ENCODE measurements at places on chromosomes 5 and 9. TPM values are rescaled to one million over a fixed set of nuclear protein-coding genes. Genes with fewer than 3 reads are reported as not detected.

- no peak for ATAC-seq
Measured at GRCh38 chr5:178367736-178368120, 135.1 kb upstream of the PHYKPL start.

DNA sequence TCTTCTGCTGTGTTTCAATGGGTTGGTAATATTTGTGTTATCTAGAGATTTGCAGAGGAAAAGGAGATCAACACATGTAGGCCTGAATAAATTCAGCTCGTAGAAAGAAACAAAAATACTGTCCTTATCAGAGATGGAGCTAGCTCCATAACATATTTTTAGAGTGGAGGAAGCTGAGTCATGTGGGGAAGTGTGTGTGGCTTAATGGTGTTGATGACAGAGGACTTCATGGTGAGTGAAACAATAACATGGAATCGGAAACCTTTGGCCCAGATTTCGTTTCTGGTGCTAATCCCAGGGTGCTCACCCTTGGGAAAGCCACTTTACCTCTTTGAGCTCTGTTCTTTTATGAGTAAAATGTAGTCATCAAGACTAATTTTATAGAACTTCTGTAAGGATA is 825.0 kb downstream of the TLR4 start:
- ATAC-seq, result no peak

DNA sequence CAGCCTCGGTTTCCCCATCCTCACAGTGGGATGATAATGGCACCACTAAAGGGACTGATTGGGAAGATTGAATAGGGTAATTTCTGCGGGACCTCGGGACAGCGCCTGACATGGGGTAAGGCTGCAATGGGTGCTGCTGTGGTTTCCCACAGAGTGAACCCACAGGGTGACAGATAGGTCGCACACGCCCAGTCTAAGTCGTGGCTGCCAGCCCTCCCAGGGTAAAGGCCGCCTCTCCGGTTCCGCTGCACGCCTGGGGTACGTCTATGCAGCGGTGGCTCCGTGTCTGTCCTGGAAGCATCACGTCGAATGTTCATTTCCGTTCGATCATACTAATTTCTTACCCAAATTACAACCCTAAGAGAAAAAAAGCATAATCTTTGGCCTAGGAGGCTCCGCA is 631 bp downstream of the CFAP77 start:
- ATAC-seq, result peak; percentile 28

- no peak for ATAC-seq
Measured at GRCh38 chr9:78363221-78363620, 66.3 kb downstream of the PSAT1 start.

DNA sequence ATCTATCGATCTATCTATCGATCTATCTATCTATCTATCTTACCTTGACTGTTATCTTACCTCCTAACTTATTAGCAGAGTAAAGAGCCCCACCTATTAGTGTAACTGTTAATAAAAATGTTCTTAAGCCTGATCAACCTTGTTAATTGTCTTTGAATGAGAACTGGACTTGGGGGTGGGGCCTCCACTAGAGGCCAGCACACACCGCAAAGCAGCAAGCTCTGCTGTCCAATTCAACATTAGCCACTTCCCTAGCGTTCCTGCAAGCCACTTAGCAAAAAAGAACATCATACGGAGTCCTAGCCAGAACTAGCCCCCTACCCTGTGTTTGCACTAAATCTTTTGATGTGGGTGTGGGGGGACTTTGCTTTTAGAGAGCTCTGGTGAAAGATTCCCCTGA is 515.8 kb downstream of the KDM4C start:
- ATAC-seq, result no peak

- peak; percentile 62 for ATAC-seq
Measured at GRCh38 chr5:58410441-58410840, 49.4 kb downstream of the PLK2 start.

DNA sequence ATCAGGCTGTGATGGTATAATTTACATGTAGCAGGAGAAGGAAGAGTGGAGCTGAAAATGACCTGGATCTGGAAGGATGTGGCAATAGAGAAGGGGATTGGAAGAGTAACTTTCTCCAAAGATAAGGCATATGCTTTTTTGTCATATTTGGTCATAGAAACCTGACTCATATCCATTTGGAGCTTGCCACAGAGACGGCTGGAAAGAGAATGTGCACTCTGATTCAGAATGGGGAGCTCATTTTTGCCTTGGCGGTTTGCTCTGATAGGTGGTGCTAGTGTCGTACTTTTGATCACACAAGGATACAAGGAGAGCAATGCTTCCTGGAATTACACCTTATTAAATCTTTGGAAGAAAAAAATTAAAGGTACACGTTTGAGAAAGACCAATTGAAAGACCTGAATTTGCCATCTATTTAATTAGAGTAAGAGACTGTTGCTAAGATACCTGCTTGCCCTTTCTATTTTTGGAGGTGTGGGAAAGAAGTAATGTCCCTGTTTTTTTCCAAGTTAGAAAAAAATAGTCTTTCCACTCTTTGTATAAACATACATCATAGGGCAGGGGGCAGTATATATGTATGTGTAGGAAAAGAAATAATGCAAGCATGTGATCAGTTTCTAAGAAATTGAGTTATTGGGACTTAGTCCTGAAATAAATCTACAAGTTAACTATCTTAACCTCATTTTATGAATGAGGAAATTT is 5.4 kb downstream of the LSM11 start:
- peak; percentile 33 for ATAC-seq

GRCh38 chr5:97181856-97182545 is 1.0 kb downstream of the RIOK2 start:
- ATAC-seq, result no peak

Gene PHYHD1
- 12.4 TPM for total RNA-seq

Gene MAPKAP1
- total RNA-seq, result 57.1 TPM

Gene PCA3
- not detected for total RNA-seq

Gene CTSV
- 5.7 TPM for total RNA-seq

Measured in esophagus mucosa (tissue), 1 donor.